ENCODE measurements at places on chromosomes 13 and 19. TPM values are rescaled to one million over a fixed set of nuclear protein-coding genes. Genes with fewer than 3 reads are reported as not detected.

- DNase-seq: no peak
- H3K4me1 ChIP-seq: no peaks in the 10 kb centered on the region
- no peak overlapping the region for H3K4me3 ChIP-seq
- no peak overlapping the region for H3K27ac ChIP-seq
Measured at GRCh38 chr13:102220681-102221228, 181.1 kb downstream of the FGF14 start.

Gene PSENEN
- total RNA-seq: 48.2 TPM

Gene B3GLCT
- total RNA-seq: 5.0 TPM

- peaks cover 11% of the 10 kb centered on the region for H3K4me1 ChIP-seq
- DNase-seq: no peak
- H3K27ac ChIP-seq: no peak overlapping the region
- no peaks in the 10 kb centered on the region for H3K27me3 ChIP-seq
Measured at GRCh38 chr13:49563516-49563915, 21.8 kb downstream of the RCBTB1 start.

GRCh38 chr13:29887686-29888085, 37.3 kb upstream of the UBL3 start:
- H3K27ac ChIP-seq: no peak overlapping the region
- no peak for DNase-seq
- no peak overlapping the region for H3K4me3 ChIP-seq
- H3K4me1 ChIP-seq: peaks cover 18% of the 10 kb centered on the region
- H3K36me3 ChIP-seq: no peaks in the 10 kb centered on the region

DNA sequence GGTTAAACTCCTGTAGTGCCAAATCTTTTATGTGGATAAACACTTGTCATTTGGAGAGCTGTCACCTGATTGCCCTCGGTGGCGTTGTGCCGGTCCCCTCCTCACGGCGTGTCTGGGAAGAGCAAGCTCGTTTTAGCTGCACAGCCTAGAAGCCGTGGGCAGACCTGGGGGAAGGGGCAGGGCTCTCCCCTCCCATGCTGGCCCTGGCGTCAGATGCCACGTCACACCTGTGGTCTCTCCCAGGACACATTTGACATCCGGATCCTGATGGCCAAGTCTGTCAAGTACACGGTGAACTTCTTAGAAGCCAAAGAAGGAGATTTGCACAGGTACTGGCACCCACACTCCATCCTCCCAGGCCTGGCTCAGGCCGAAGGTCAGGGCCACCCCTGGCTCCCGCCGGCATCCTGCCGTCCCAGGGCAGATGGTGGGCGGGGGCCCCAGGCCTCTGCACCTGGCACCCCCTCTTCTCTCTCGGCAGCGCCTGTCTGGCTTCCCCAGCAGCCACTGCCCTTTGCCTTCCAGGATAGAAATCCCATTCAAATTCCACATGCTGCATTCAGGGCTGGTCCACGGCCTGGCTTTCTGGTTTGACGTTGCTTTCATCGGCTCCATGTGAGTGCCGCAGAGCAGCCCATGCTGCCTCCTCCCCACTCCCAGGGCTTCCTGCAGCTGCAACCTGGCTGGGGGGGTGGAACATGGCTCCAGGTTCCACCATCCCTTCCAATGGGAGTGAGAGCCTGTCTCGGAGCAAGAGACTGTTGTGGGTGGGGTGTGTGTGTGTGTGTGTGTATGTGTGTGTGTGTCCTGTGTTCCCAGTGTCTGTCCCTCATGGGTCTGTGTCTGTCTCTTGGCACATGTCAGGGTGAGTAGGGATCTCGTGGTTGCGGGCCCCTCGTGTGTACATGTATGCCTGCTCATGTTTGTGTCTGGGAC, 8.8 kb downstream of the YIPF2 start:
- H3K27ac ChIP-seq: peak overlapping the region; percentile 5
- no peak for DNase-seq
- H3K4me3 ChIP-seq: no peak overlapping the region
- H3K27me3 ChIP-seq: no peaks in the 10 kb centered on the region
- peaks cover 7% of the 10 kb centered on the region for H3K36me3 ChIP-seq
- H3K4me1 ChIP-seq: no peaks in the 10 kb centered on the region

GRCh38 chr19:41530761-41531301, 45.1 kb upstream of the CEACAM21 start:
- H3K27ac ChIP-seq: peak overlapping the region; percentile 26
- peaks cover 31% of the 10 kb centered on the region for H3K27me3 ChIP-seq
- peaks cover 25% of the 10 kb centered on the region for H3K36me3 ChIP-seq
- peaks cover 69% of the 10 kb centered on the region for H3K4me1 ChIP-seq
- H3K4me3 ChIP-seq: peak overlapping the region; percentile 73
- DNase-seq: no peak

DNA sequence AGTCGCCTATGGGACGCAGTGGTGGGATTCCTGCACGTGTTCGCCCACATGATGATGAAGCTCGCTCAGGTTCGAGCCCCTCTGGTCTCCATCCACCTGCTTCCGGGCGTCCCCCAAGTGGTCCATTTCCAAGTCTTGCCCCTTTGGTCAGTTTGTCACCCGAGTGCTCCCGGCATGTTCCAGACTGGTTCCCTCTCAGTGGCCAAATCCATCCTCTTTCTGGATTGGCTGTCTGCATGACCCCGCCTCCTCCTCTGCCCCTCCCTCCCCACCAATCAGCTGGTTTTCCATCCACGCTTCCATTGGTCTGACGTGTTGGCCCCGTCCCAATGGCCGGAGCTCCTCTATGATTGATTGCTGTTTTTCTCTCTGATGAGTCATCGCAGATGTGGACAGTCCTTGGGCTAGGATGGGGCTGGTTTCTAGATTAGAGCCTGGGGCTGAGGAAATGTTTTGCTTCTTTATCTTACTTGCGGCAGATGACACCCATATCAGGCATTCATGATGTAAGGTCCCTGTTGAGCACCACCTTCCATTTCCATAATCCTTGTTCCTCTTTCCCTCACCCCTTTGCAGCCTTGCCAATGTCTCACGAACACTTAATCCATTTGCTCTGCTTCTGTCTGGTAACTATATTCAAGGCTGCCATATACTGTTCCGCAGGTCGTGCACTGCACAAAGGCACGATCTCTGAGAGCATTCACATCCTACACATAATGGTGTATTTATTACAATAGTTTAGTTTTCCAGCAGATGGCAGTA, 73.8 kb downstream of the MAP4K1 start:
- peaks cover 1% of the 10 kb centered on the region for H3K36me3 ChIP-seq
- peaks cover 3% of the 10 kb centered on the region for H3K27me3 ChIP-seq
- H3K4me3 ChIP-seq: no peak overlapping the region
- peak; percentile 55 for DNase-seq
- H3K4me1 ChIP-seq: peaks cover 29% of the 10 kb centered on the region

Gene CCDC169
- not detected for total RNA-seq

- DNase-seq: no peak
- no peak overlapping the region for H3K4me3 ChIP-seq
- H3K27me3 ChIP-seq: peaks cover 1% of the 10 kb centered on the region
- peaks cover 85% of the 10 kb centered on the region for H3K4me1 ChIP-seq
- H3K36me3 ChIP-seq: no peaks in the 10 kb centered on the region
Measured at GRCh38 chr19:51125421-51126075, 842 bp downstream of the SIGLEC9 start.

GRCh38 chr13:24910502-24911132, 146.6 kb downstream of the RNF17 start:
- no peak overlapping the region for H3K4me3 ChIP-seq
- no peak for DNase-seq
- H3K27ac ChIP-seq: no peak overlapping the region
- H3K36me3 ChIP-seq: peaks cover 37% of the 10 kb centered on the region

- no peaks in the 10 kb centered on the region for H3K27me3 ChIP-seq
- peaks cover 20% of the 10 kb centered on the region for H3K4me1 ChIP-seq
- DNase-seq: no peak
- no peak overlapping the region for H3K4me3 ChIP-seq
Measured at GRCh38 chr13:48346583-48346982, 43.0 kb downstream of the RB1 start.

- peaks cover 2% of the 10 kb centered on the region for H3K36me3 ChIP-seq
- peaks cover 3% of the 10 kb centered on the region for H3K4me1 ChIP-seq
- peaks cover 26% of the 10 kb centered on the region for H3K27me3 ChIP-seq
- DNase-seq: no peak
- H3K4me3 ChIP-seq: no peak overlapping the region
Measured at GRCh38 chr19:50663482-50663790, 14.2 kb downstream of the C19orf81 start.

Gene SLC17A7
- 0.16 TPM for total RNA-seq

GRCh38 chr19:3636962-3637361, 10.4 kb upstream of the CACTIN start:
- H3K36me3 ChIP-seq: peaks cover 5% of the 10 kb centered on the region
- no peak overlapping the region for H3K4me3 ChIP-seq
- no peaks in the 10 kb centered on the region for H3K4me1 ChIP-seq
- H3K27me3 ChIP-seq: no peaks in the 10 kb centered on the region
- H3K27ac ChIP-seq: no peak overlapping the region

- no peaks in the 10 kb centered on the region for H3K4me1 ChIP-seq
- H3K27ac ChIP-seq: no peak overlapping the region
- H3K4me3 ChIP-seq: no peak overlapping the region
- no peaks in the 10 kb centered on the region for H3K36me3 ChIP-seq
- no peaks in the 10 kb centered on the region for H3K27me3 ChIP-seq
Measured at GRCh38 chr13:94224670-94225069, 254.8 kb downstream of the DCT start.

DNA sequence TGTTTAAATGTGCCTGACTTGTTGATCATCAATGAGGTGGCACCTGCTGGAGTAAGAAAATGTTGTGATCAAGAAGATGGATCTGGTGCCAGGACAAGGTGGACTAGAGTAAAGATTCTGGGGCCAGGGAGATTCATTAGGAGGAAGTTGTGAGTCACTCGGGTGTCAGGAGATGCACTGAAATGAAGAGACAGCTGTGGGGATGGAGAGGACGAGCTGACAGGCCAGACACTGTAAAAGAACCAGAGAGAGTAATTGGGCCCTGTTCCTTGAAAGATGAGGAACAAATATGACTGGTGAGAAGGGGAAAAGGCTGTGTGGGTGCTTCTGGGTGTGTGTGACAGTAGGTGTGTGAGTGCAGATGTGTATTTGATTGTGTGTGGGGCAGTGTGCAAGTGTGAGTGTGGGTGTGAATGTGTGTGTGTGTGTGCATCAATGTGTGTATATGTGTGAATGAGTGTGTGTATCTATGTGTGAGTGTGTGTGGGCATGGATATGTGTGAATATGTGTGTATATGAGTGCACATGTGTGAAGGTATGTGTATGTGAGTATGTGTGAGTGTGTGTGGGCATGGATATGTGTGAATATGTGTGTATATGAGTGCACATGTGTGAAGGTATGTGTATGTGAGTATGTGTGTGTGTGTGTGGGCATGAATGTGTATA, 260.5 kb downstream of the RFC3 start:
- H3K36me3 ChIP-seq: no peaks in the 10 kb centered on the region
- no peaks in the 10 kb centered on the region for H3K4me1 ChIP-seq
- DNase-seq: no peak
- no peaks in the 10 kb centered on the region for H3K27me3 ChIP-seq
- H3K27ac ChIP-seq: no peak overlapping the region

- no peak overlapping the region for H3K27ac ChIP-seq
- H3K4me3 ChIP-seq: no peak overlapping the region
Measured at GRCh38 chr13:90413548-90413947, 933.9 kb upstream of the MIR17HG start.

DNA sequence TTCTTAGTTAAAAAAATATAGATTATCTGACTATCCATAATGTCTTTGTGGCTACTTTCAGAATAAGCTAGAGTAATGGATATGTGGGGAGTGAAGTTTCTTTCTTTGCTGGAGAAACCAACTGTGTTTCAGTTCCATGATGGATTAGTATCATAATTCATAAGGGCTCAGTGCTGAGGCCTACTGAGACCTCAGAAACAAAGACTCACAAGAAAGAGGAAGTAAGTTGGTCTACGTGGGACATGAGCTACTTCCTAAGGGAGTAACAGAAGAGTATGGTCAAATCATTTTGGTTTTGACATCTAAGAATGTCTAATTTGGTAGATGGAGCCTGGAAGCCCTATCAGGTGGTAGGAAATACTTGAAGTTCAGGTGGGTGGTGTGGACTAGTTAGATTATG, 99.0 kb upstream of the HTR2A start:
- DNase-seq: no peak
- no peaks in the 10 kb centered on the region for H3K4me1 ChIP-seq
- H3K27ac ChIP-seq: no peak overlapping the region
- H3K4me3 ChIP-seq: no peak overlapping the region

DNA sequence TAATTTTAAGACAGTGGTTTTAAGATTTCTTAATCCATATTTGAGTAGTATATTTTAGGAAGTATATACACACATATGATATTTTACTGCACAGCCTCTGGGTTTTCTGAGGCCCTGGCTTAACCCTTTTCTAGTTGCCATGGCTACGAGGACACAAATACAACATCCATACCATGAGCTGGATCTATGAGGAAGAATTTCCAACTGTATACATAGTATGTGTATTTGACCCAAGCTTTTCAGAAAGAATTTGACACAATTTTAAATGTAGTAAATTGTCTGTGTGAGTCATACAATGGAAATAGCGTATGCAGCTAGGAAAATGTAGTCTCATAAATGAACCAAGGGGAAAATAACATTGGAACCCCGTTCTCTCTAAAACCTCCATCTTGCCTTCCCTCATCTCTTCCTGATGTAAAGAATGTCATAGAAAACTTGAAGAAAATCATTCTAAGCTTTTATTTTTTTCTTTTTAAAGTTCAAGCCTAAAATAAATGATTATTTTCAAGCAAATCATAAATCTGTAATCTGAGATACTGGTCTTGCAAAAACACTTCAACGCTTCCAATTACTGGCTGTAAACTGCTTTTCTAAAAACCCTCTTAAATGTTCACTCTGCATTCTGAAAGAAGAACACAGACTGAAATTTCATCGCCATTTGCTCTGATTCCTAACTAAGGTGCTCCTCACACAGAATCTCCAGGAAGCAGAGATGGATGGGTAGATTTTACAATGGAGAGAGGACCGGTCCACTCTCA, 172.4 kb downstream of the LACC1 start:
- no peaks in the 10 kb centered on the region for H3K36me3 ChIP-seq
- H3K4me3 ChIP-seq: no peak overlapping the region
- no peak for DNase-seq
- peaks cover 22% of the 10 kb centered on the region for H3K27me3 ChIP-seq
- H3K4me1 ChIP-seq: peaks cover 2% of the 10 kb centered on the region
- no peak overlapping the region for H3K27ac ChIP-seq

- peaks cover 2% of the 10 kb centered on the region for H3K27me3 ChIP-seq
- no peaks in the 10 kb centered on the region for H3K36me3 ChIP-seq
- H3K4me1 ChIP-seq: no peaks in the 10 kb centered on the region
Measured at GRCh38 chr19:29299416-29300380, 86.7 kb upstream of the UQCRFS1 start.

DNA sequence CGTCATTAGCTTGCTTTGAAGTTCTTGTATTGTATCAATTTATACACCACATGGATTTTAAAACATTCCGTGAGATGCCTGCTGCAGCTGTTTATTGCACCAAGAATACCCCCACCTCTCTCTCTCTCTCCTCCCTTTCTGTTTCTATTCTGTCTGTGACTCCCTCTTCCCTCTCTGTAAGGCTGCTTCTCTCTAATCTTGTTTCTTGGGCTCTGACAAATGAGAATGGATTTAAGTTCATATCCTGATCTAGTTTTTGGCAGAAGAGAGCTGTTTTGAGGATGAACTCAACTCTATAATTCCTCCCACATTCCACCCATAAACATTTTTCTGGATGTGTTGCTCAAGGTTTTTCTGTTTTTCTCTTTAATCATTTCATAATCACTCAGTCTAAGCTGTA, 144.3 kb upstream of the FRY start:
- DNase-seq: no peak
- no peaks in the 10 kb centered on the region for H3K36me3 ChIP-seq
- no peak overlapping the region for H3K4me3 ChIP-seq

Gene PTPRH
- total RNA-seq: not detected

- H3K36me3 ChIP-seq: no peaks in the 10 kb centered on the region
- H3K27ac ChIP-seq: no peak overlapping the region
- no peak for DNase-seq
- H3K27me3 ChIP-seq: no peaks in the 10 kb centered on the region
Measured at GRCh38 chr19:23868630-23869029, 46.1 kb upstream of the ZNF726 start.
